ENCODE measurements at places on chromosomes 4 and X. TPM values are rescaled to one million over a fixed set of nuclear protein-coding genes. Genes with fewer than 3 reads are reported as not detected.

Gene GNRHR
- not detected for total RNA-seq

Gene DCK
- total RNA-seq, result 17.3 TPM

Gene CENPI
- 13.0 TPM for total RNA-seq

Gene ARMCX4
- 6.4 TPM for total RNA-seq

Gene FAAH2
- total RNA-seq, result 0.22 TPM

Gene BBS12
- total RNA-seq, result 9.9 TPM

Gene DSPP
- not detected for total RNA-seq

Gene AWAT2
- not detected for total RNA-seq

Gene CXorf65
- total RNA-seq, result not detected

Gene GAGE12J
- not detected for total RNA-seq

Gene DKK2
- 0.32 TPM for total RNA-seq

Gene CFAP99
- total RNA-seq, result under 0.01 TPM

Gene PNMA6F
- not detected for total RNA-seq

Gene NSUN7
- total RNA-seq, result not detected

Gene NRK
- total RNA-seq, result 3.4 TPM

Gene MAGEA2
- total RNA-seq, result not detected

Gene RLIM
- 75.9 TPM for total RNA-seq

Gene PCDH10
- 1.3 TPM for total RNA-seq

Gene SSX1
- total RNA-seq, result not detected

Gene SLC9B1
- total RNA-seq, result 1.7 TPM

Gene GATA1
- not detected for total RNA-seq

Gene TMPRSS11B
- not detected for total RNA-seq

Gene TMEM35A
- total RNA-seq, result 0.52 TPM

All from articular chondrocyte of knee joint (primary cell).